ENCODE measurements at places on chromosomes 5 and 9. TPM values are rescaled to one million over a fixed set of nuclear protein-coding genes. Genes with fewer than 3 reads are reported as not detected.

KCNV2 gene
- total RNA-seq: not detected

ANKRD34B gene
- total RNA-seq: not detected

FBP2 gene
- 0.29 TPM for total RNA-seq

INSL6 gene
- not detected for total RNA-seq

LCN1 gene
- total RNA-seq: not detected

PCA3 gene
- total RNA-seq: not detected

RNF208 gene
- not detected for total RNA-seq

OR1J2 gene
- not detected for total RNA-seq

SLCO6A1 gene
- total RNA-seq: not detected

SLC6A3 gene
- total RNA-seq: not detected

CD72 gene
- total RNA-seq: 0.35 TPM

CBY3 gene
- not detected for total RNA-seq

TNFSF8 gene
- not detected for total RNA-seq

FOXD1 gene
- 0.53 TPM for total RNA-seq

MRPL41 gene
- total RNA-seq: 101 TPM

Data from myometrial cell (primary cell).